ENCODE measurements at places on chromosomes 4 and X.

DNA sequence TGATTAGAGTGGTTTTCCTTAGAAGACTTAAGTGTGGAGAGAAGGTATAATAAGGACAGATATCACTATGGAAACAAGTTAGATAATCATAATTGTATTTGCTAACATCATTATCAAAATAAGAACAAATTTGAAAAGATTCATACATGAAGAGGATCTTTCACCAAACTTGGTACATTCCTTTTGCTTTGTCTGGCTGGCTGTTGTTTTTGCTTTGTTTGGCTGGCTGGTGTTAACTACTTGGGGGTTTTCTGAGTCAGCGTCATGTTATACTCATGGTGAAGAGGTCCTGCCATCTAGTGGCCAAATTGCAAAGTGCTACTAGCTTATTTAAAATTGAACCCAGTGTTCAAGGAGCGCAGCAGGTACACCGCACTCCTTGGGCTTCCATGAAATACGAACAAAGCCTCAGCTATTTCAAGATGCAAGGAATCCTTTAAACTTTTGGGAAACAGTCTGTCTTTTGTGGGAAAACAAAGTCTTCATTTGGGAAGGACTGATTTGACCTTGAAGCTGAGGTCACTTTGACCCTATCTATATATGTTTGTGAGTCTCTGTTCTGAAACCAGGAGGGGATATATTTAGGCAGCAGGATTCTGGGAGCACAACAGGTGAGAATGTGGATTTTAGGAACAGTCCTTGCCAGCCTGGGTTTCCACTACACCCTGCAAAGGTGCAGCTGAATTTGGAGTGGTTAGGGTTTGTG is 129.7 kb downstream of the PLS3 start:
- no peak for DNase-seq

GRCh38 chrX:68872171-68872570 is 43.4 kb downstream of the EFNB1 start:
- no peak for DNase-seq

DNA sequence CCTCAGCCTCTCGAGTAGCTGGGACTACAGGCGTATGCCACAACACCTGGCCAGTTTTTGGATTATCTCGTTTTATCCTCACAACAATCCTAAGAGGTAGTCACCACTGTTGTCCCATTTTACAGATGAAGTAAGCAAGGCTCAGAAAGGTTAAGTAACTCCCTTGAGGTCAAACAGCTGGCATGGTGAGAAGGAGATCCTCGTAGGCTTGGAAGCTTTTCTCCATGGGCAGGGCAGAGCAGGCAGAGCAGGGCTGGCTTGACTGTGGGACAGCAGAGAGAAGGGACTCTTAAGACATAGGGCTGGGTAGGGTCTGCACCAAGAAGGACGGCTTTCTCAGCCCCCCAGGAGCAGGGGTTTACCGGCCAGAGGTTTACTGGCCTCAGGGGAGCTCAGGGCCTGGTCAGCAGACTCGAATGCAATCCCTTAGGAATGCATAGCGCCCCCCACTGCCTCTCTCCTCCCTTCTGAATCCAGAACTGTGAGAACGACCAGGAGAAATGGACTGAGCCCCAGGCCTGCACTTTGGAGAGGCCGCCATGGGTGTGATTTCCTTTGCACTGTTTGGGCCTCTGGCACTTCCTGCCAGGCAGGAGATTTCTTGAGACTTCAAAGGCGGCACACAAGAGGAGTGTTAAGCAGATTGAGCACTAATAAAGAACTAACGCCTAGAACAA is 14.0 kb upstream of the CDKN2AIP start:
- DNase-seq = no peak

- DNase-seq = no peak
These were observed 7.3 kb downstream of the EMCN start for GRCh38 chr4:100510551-100510950.

DNA sequence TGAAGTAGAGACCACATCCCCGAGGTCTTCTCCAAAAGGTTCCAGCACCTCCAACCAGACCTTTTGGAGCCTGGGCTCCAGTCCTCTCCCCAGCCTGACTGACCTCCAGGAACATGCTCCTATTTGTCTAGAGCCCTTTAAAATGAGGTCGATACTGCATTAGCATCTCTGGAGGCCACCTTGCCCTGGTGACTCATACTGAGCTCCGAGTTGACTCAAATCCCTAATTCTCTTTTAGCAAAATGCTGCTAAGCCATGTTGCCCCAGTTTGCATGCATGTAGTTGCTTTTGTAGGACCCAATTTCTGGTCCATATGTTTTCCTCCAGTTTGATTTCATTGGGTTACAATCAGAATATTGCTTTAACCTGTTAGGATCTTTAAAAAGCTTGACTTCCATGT is 43.5 kb upstream of the CITED1 start:
- no peak for DNase-seq

DNA sequence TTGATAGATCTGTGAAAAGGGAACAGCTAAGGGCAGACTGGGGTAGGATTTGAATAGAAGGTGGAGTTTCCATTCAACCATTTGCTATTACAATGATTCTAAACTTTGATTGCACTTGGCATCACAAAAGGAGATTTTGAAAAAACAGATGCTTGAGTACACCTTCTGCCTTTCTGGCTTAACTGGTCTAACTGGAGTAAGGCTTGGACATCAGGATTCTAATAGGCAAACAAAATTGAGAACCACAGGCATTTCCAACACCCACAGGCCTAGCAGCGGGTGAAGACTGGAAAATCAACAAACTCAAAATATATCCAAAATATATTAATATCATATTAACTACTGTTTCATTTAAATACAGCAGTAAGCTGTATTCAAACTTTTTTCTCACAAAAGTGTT is 1.9 kb upstream of the VEGFC start:
- no peak for DNase-seq

- no peak for DNase-seq
These were observed 80.4 kb downstream of the DCUN1D4 start for GRCh38 chr4:51923343-51923742.

GRCh38 chrX:43815209-43815608 is 67.0 kb downstream of the MAOB start:
- no peak for DNase-seq

DNA sequence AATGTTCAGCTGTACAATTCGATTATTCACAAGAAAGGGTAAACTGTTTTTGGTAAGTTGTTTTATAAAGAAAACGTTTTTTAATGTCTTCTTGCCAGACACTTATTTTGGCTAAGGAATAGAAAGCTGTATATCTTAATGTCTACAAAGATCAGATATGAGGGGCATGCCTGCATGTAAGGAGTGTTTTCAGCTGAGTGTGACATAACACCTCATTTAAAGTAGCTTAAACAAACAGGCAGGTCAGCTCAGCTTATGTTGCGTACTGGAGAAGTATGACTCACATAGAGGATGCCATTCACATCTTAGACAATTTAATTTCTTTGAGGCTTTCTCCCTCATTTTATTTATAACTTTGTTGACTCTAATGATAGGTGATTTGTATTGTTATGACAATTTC is 30.4 kb downstream of the LAMTOR3 start:
- no peak for DNase-seq

- no peak for DNase-seq
These were observed 373 bp upstream of the INTS6L start for GRCh38 chrX:135520022-135520552.

GRCh38 chr4:110512901-110513300 is 36.9 kb downstream of the ENPEP start:
- DNase-seq = no peak

- DNase-seq = no peak
These were observed 350.9 kb upstream of the F9 start for GRCh38 chrX:139179592-139179991.

- no peak for DNase-seq
These were observed 7.0 kb upstream of the TLR3 start for GRCh38 chr4:186061921-186062320.

DNA sequence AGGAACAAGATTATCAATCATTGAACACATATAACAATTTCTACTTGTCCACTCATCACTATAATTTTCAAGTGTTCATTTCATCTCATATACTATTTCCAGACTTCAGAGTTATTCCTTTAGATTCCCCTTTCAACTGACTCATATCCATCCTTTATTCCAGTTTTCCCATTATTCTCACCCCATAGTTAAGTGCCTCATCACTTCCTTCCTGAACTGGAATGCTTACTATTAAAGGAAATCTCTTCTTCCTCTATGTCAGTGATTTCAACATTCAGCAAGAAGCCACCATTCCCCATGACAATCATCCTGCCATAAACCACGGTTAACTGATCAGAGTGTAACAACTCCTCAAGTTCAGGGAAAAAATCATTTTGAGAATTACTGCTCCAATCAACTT is 198.9 kb downstream of the FBXO8 start:
- no peak for DNase-seq

DNA sequence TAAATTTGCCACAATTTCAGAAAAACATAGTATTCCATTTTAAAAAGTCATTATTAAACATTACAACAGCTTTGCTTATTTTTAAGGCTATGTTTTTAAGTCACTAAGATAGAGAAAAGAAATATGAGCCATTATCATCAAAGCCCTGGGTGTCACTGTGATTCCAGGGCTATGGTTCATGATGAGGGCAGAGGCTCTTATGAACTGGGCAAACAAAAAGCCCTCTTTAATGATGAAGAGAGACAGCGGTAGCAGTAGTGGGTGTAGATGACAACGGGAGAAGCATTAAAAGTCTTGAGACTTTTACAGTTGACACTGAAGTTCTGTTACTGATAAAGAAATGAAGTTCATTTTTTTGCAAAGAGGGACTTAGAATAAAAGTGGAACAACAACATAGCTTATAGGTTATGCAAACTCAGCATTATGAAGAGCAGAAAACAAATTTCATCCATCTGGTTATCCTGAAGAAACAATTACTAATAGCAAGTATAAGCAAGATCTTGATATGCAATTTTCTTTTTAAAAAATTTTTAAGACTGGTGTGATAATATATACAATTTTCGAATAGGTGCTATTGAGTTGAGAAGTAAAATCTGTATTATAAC is 202.7 kb upstream of the ETNPPL start:
- DNase-seq = no peak

GRCh38 chr4:38621028-38621684 is 42.8 kb upstream of the KLF3 start:
- DNase-seq = no peak

- no peak for DNase-seq
These were observed 19.3 kb upstream of the CPE start for GRCh38 chr4:165359506-165359905.

DNA sequence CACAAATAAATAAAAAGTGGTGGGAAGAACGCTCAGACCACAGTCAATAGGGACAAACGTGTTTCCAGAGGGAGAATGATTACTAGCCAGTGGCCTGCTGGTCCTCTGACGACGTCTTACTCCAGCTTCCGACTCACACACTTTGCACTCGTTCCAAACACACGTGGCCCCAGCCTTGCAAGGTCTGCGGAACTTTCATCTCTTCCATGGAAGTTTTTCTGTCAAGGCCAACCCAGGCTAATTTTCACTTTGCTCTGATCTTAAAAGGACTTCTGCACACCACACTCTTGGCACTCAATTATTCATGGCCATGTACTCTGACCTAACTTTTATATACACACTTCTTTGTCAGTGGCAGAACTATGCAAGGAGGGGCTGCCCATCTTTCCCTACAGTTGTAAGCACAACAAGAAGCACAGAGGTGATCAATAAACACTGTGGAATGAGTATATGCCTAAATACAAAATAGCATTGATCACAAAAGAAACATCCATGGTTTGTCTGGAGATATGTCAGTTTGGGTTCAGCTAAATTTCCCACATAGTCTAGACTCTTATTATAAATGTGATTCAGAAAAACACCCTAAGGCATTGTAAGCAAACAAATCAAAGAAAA is 69.4 kb downstream of the STX18 start:
- DNase-seq = no peak

DNA sequence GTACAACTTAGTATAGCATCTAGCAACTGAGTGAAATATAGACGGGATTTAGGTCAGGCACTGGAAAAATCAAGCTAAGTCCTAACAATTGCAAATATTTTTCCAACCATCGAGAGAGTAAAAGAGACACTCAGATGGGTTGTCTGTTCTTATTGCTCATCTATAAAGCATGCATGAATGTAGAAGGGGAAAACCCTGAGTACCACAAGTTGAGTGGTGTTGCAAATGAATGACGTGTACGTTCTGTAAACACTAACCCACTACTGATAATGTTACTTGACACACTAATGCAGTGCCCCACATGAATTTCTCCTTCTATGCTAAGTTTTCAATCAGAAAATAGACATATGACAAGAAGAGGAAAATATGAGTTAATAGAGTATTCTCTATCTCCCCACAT is 211.2 kb downstream of the COX18 start:
- DNase-seq = no peak

GRCh38 chr4:64156253-64156652 is 253.0 kb downstream of the TECRL start:
- DNase-seq = no peak

DNA sequence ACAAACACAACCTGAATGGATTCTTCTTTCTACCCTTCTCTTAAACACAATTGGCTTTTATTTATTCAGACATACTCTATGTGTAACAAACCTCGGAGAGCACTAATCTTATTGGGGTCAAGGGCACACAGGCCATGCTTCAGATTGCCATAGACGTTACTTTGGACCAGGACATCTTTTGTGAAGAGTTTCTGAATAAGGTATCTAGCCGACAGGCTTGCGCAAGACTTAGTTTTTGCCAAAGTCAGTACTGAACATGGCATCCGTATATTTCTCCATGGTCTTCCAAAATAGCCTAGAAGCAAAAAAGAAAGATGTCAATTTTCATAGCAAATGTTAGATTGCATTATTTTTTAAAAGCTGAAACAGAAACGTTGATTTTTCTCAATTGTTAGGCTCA is 49.8 kb downstream of the BEND2 start:
- no peak for DNase-seq

DNA sequence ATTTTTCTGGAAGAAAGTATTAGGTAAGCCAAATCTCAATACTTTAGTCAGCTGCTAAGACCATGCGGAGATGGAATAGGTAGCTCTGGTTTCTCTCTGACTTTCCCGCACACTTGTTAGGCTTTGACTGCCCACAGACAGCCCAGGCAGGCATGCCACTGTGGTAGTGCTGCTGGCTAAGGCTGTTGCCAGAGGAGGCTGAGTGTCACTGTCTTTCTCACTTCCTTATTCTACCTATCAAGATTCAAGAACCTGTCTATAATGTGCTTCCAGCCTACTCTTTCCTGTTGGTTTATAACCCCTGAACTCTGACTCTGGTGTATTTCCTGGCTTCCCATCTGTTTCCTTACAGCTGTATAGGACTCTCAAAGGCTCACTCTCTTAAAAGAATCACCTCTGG is 81.8 kb upstream of the TRPC5 start:
- no peak for DNase-seq

- no peak for DNase-seq
These were observed 102.3 kb downstream of the F11 start for GRCh38 chr4:186368281-186368680.

- no peak for DNase-seq
These were observed 905.3 kb upstream of the INTU start for GRCh38 chr4:126727461-126727860.

DNA sequence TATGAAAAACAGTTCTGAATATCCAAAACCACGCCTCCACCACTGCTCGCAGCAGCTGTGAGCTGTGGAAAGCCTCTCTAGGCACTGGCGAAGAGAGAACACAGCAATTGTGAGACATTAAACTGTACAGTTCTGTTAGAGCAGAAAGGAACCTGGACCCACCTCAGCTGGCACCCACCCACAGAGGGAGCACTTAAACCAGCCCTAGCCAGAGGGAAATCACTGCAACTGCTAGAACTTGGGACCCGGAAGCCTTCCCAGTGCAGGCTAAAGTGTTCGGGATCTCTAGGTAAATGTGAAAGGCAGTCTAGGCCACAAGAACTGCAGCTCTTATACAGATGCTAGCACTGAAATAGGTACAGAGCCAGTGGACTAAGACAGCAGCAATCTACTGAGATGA is 308.8 kb downstream of the PRR32 start:
- no peak for DNase-seq

- DNase-seq = no peak
These were observed 565.7 kb upstream of the SMIM31 start for GRCh38 chr4:164188236-164188635.
